ENCODE measurements at places on chromosomes 3 and 15.
A peak's percentile ranks its signal among the peaks of the same experiment; 100 is the strongest.

GRCh38 chr15:81478354-81478753 is 104.3 kb upstream of the TMC3 start:
- no peak for DNase-seq

GRCh38 chr15:91291673-91292072 is 191.6 kb downstream of the SV2B start:
- no peak for DNase-seq

- DNase-seq: peak; percentile 24
These were observed at the start of gene CYP1A1 for GRCh38 chr15:74725225-74725774. Gene CYP1A1 (minus strand): TSS chr15:74725528. CDS start chr15:74723097, 2,431 bp downstream.

DNA sequence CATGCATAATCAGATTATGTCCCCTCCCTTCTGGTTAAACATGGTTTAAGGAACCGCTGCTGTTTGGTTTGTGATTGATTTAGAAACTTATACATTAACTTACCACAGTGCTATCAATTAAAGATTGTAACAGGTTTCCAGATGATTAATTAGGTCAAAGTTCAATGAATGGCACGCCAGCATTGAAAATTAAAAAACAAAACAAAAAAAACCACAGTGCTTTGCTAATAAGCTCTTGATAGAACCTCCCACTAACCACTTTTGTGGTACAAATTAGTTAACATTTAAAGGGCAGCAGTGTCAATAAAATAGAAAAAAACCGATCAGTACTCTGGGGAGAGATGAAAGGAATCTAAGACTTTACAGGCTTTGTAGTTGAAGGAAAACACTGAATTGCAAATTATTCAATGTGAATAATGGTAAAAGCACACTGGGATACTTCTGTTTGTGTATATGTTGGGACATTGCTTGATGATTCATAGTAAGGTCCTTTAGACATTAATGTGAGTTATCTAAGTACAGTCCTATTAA is 7.6 kb upstream of the C3orf38 start:
- DNase-seq: no peak

DNA sequence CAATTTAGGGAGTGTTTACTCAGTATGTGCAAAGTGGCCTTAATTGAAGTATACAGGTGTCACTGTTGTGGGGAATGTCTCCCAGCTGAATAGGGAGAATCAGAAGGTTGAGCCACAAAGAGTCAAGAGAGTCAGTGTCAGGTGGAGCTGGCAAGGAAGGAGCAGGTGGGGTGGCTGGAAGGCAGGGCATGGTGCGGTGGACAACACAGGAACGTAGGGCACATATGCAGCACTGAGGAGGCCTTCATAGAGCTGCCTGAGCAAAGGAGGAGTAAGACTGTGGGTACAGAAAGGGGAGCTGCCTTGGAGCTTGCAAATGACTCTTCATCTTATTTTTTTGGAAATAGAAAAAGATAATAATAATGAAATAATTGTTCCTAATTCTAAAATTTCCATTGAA is 20.0 kb downstream of the ARHGEF3 start:
- no peak for DNase-seq

DNA sequence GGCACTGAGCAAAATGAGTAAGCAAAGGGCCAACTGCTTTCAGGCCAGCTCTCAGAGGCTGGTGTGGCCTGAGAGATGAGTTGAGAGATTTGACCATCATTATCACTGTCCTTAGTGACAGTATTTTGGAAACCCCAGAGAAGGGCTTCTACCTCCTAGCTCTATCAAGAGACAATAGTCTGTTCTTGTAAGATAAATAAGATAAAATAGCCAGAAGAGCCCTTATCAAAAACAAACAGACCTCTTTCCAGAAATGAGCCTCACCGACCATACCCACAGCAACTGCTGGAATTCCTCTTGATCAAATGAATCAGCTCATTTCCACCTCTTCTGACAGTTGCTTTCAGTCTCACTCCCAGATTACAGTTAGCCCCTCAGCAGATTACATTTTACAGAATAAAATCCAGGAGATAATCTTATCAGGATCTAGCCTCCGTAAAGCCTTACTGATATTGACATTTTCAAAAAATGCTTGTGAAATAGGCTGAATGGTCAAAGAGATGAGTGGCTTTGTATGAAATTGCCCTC is 4.5 kb downstream of the HDC start:
- DNase-seq: no peak

GRCh38 chr3:88189361-88189810 is 39.6 kb downstream of the C3orf38 start:
- no peak for DNase-seq

GRCh38 chr15:94792196-94792595 is 560.8 kb downstream of the MCTP2 start:
- DNase-seq: no peak

DNA sequence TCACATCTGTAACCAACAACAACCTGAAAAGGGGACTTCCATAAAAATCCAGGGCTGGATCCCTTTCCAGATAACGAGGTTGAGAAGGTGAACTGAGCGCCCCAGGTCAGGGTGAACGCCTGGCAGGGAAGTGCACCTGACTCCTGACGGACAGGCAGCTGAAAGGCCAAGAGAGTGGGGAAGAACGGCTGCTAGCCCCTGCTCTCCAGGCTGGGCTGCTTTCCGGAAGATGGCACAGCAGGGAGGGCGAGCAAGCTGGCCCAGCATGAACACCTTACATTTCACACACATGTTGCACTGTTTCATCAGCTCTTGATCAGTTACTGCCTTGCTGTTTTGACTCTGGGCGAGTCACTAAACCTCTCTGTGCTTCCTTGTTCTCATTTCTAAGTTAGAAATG is 127.2 kb upstream of the IQSEC1 start:
- no peak for DNase-seq

- no peak for DNase-seq
These were observed 887.8 kb downstream of the MCTP2 start for GRCh38 chr15:95119041-95119610.

GRCh38 chr15:77633913-77634265 is 1.2 kb upstream of the LINGO1 start:
- DNase-seq: no peak

GRCh38 chr15:98805434-98806274 is 157.3 kb downstream of the IGF1R start:
- no peak for DNase-seq

GRCh38 chr15:33608714-33609113 is 297.9 kb downstream of the RYR3 start:
- DNase-seq: no peak

DNA sequence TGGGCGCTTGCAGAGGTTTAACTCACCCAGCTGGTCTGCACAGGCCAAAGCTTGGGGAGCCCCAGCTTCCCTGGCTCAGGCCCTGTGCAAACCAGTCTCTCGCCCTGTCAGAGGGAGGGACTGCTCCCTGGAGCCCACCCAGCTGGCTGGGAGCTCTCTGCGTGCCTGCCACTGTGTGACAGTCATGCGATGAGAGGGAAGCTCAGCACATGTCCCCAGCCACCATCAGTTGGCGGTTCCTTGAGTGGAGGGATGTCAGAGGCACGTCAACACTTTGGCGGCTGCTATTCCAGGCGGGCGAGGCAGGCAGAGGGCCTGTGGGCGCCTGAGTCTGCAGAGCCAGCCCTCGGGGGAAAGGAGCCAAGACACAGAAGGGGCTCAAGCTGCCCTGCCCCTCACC is 324.6 kb downstream of the UACA start:
- no peak for DNase-seq

DNA sequence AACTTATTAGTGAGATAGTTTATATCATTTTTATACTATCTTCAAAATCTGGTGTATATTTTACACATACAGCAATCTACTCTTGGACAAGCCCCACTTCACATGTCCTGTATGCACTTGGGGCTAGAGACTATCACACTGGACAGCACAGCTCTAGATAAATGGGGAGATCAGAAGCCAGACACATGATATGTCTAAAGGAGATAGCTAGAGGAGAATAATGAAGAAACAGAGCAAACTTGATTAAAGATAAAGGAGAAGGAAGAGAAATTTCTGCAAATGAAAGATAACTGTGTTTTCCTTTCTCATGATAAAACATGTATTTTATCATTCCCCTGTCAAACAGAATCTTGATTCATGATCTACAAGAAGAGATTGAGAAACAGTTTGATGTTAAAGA is 13.0 kb downstream of the CPA3 start:
- no peak for DNase-seq

DNA sequence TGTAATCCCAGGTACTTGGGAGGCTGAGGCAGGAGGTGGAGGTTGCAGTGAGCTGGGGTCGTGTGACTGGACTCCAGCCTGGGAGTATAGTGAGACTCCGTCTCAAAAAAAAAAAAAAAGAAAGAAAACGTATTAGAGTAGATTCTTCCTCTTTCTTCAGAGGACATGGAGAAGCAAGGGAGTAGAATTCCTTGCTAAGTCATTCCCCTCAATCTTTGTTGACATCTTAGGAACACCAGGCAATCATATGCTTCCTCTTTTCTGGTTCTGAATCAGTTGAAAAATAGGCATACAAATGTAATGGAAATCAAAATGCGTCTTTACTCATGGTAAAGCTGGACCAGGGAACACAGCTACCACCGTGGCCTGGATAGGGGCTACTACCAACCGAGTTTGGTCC is 38.3 kb upstream of the ATOSA start:
- DNase-seq: no peak

DNA sequence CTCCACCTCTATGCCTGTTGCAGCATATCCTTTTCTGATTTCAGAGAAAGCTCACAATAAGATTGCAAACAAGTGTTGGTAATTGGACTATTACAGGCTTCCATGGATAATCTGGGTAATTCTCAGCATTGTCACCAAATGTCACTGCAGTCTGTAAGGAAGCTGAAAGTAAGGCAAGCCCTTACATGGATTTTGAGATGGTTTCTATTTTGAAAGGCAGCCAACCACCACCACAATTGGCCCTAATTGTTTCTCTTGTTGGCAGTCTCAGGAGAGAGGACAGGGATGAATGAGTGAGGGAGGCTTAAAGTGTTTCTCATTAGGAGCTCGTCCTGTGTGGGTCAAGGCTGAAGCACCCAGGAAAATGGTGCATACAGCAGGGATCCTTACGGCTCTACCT is 879.9 kb downstream of the TUSC7 start:
- DNase-seq: no peak

- DNase-seq: no peak
These were observed 4.0 kb upstream of the WDR49 start for GRCh38 chr3:167657684-167658225.

GRCh38 chr3:108822123-108822897 is at the start of gene TRAT1:
Gene TRAT1 (plus strand): TSS chr3:108822786. CDS start chr3:108822928, 142 bp downstream.
- no peak for DNase-seq

- no peak for DNase-seq
These were observed 15.5 kb downstream of the ZIC4 start for GRCh38 chr3:147390589-147391569.

DNA sequence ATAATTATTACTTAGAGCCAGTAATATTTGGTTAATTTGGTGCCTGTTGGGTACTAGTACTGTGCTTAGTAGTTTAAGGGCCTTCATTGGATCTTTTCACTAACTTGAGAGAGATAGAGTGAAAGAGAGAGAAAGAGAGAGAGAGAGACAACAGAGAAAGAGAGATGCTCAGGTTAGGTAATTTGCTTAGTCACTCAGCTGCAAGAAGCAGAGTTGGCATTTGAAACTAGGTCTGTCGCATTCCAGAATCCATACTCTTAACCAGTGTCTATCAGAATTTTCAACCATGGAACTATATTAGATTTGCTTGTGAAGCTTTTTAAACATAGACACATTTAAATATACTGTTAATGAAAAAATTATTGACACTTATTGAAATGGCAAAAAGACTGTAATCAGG is 31.1 kb upstream of the NUDT16 start:
- DNase-seq: no peak

DNA sequence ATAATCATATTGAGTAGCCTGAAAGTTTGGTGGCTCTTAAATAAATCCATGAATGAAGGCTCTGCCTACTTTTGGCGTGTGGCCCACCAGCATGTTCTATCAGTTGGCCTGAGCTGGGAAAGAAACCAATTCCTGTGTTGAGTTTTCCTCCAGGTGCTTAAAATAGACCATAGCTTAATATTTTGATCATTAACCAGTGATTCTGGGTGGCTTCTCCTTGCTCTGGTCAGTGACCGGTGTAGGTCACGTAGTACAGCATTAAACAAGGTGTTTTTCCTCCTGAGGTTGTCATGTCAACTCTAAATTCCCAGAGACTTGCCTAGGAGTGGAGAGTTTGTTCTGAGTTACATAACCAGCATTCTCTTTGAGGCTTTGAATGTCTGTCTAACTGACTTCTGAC is 1.3 kb downstream of the HHLA2 start:
- no peak for DNase-seq

GRCh38 chr3:114128231-114128630 is 50.6 kb downstream of the DRD3 start:
- DNase-seq: no peak

GRCh38 chr3:187276397-187277128 is 15.0 kb downstream of the MASP1 start:
- DNase-seq: no peak

DNA sequence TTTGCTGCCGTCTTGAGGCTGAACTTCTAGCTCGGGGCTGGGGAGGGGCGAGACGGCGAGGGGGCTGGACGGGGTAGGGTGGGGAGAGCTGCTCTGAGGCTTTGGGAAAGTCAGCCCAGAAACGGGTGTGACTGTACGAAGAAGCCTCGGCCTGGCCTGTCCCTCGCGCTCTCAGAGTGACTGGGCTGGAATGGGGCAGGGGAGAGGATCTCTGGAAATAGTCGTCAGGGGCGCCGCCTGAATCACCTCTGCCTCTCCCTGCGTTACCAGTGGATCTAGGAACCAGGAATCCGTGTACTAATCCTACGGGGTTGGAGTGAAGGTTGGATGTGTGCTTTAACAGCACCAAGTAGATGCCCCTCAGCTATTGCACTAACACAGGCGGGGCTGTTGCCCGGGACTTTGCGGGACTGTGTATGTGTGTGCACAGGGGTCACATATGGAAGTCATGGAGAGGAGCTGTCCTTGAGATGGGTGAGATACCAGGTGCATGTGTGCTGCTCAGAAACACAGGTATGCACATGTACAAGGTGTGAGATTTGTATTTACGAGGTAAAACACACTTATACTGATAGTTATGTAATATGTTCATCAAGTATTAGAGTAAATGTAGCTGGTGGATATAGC is 591 bp downstream of the FOXL2NB start:
- no peak for DNase-seq

GRCh38 chr3:171585039-171585438 is 124.8 kb upstream of the TNIK start:
- no peak for DNase-seq

GRCh38 chr3:8317661-8318649 is 183.7 kb upstream of the LMCD1 start:
- DNase-seq: no peak

DNA sequence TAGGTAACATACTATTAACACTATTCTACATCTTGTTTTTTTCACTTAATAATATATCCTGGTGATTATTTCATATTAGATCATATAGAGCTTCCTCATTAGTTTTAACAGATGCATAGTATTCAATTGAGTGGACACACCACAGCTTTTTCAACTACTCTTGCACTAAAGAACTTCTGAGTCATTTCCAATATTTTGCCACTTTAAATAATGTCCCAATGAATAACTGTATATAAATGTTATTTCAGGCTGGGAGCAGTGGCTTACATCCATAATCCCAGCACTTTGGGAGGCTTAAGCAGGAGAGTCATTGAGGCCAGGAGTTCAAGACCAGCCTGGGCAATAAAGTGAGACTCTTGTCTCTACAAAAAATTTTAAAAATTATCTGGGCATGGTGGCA is 26.9 kb downstream of the MAP1A start:
- DNase-seq: no peak

Data from CD4-positive, alpha-beta memory T cell (primary cell).